MCF 10A (cell line): ENCODE measurements at places on chromosomes 11 and 22. TPM values are rescaled to one million over a fixed set of nuclear protein-coding genes. Genes with fewer than 3 reads are reported as not detected.

The CLCF1 gene
- 5.8 and 7.0 TPM in 2 replicates for total RNA-seq

The ABTB2 gene
- 2.9 and 3.1 TPM in 2 replicates for total RNA-seq

The PC gene
- total RNA-seq, result 27.0 and 37.7 TPM in 2 replicates

The C22orf31 gene
- total RNA-seq, result not detected in 2 replicates

The MS4A4E gene
- total RNA-seq, result not detected in 2 replicates

The OR52A1 gene
- total RNA-seq, result not detected in 2 replicates

The MYEOV gene
- 0.49 TPM in 1 of 2 replicates, not detected in the other for total RNA-seq
